Naive thymus-derived CD4-positive, alpha-beta T cell (primary cell): ENCODE measurements at places on chromosomes 4 and X.

- DNase-seq, result no peak
Observed at GRCh38 chr4:170391066-170391740, 301.4 kb upstream of the AADAT start.

DNA sequence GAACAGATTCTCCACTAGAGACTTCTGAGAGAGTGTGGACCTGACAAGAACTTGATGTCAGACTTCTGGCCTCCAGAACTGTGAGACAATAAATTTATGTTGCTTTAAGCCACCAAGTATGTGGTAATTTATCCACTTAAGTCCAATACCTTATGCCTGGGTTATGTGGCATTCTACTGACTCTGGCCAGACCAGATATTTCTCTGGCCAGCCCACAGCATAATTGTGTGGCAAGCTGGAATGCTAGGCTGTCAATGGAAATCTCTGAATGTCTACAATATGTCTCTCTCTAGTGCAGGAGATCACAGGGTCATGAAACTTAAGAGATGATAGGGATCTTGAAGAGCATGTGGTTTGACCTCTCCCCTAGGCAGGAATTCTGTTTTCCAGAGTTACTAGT is 251.0 kb downstream of the ZNF674 start:
- no peak for DNase-seq

DNA sequence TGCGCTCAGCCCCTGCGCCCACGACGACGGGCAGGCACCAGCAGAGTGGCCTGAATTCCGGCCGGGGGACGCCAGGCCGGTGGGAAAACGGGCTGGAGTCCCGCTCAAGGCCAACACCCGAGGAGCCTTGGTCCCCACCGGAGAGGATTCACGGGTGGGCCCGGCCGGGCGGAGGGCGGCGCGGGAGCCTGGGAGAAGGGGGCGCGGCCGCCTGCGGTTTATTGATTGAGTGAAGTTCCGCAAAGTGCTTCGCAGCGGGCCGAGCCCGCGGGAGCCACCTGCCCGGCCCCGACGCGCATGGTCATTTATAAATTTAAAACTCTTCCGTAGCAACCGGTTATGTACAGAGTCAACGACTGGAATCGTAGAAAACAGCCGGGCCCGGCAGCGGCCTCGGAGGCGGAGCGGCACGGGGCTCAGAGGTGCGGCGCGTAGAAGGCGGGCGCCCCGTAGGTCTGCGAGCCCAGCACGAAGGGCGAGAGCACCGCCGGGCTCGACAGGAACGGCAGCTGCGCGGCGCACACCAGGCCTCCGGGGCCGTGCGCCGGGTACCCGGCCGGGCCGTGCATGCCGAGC is 3.6 kb downstream of the NKX1-1 start:
- no peak for DNase-seq

GRCh38 chr4:5708449-5709206 is at the start of gene EVC2:
TSS of gene EVC2 (minus strand) at chr4:5708559. CDS start at chr4:5708513, 46 bp downstream.
- no peak for DNase-seq

- no peak for DNase-seq
Observed at GRCh38 chr4:74433043-74433442, 11.9 kb upstream of the AREG start.

- DNase-seq, result no peak
Observed at GRCh38 chr4:71020611-71021010, 27.2 kb downstream of the DCK start.

GRCh38 chr4:16969696-16970135 is 71.3 kb upstream of the LDB2 start:
- no peak for DNase-seq

DNA sequence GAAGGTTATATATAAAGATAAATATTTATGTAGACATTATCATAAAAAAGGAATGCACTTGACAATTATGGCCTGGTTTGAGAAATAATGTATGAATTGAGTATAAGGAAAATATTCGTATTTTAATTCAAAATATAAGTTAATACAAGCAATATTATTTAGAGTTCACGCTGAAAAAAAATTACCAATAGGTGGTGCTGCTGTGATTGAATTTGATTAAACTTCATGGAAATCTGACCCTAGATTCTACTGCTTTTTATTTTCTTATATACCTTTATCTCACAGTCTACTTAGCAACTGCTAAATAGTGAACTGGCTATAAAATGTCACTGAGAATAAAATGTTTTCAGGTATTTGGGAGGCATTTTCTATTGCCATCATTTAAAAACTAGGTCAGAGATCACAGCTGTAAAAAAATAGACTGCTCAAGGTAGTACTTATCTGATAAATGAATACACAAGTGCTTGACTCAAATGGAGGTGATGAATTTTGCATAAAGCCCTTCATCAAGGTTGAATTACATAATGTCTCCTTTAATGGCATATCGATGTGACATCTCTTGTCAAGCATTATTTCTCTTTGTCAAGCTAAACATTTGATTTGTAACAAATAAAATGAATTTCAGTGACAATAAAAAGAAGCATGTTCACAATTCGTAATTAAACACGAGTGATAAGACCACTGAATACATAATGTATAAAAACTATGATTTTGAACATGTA is 1638.8 kb upstream of the PCDH7 start:
- no peak for DNase-seq

GRCh38 chr4:51880016-51880915 is 37.3 kb downstream of the DCUN1D4 start:
- no peak for DNase-seq

- DNase-seq, result no peak
Observed at GRCh38 chr4:112563431-112564200, 47.6 kb upstream of the NEUROG2 start.

DNA sequence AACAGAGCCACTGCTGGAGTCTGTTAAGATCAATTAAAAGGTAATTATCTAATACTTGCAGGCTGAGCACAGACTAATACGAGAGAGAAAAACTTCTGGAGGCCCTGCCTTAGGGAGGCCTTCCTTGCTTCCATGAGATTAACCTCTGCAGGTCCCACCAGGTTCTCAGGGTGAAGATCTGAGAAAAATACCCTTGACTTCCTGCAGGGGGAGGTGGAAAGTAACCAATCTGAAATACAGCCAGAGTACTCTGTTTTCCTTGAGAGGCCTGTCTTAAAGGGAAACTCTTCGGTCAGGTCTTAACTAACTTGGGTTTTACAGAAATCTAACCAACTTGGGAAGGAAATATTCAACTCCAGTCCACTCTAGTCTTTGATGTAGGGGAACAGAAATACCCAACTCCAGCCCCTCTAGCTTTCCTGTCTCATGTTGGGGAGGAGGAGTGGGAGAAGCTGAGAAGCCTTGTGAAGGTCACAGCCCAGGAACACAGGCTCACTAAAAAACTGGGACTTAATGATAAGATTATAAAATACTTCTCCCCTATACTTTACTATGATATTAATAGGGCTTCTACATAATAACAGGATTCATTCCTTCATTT is 77.1 kb downstream of the TBCK start:
- peak; percentile 16 for DNase-seq

GRCh38 chr4:128663325-128663724 is 146.2 kb upstream of the JADE1 start:
- DNase-seq, result peak; percentile 23

DNA sequence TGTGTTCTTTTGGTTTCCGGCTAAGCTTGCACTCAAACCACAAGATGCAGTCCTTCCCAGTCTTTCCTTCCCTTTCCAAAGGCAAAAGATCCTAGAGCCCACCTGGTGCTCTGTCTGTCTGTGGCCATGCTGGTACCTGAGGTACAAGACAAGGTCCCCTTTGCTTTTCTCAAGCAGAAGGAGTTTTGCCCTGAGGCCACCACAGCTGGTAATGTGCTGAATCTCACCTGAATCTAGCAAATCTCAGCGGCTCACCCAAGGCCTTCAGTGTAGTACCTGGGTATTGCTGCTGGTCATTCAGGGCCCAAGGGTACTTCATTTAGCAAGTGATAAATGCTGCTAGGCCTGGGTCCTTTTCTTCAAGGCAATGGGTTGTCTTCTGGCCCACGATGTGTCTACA is 20.5 kb upstream of the KLF8 start:
- DNase-seq, result no peak

DNA sequence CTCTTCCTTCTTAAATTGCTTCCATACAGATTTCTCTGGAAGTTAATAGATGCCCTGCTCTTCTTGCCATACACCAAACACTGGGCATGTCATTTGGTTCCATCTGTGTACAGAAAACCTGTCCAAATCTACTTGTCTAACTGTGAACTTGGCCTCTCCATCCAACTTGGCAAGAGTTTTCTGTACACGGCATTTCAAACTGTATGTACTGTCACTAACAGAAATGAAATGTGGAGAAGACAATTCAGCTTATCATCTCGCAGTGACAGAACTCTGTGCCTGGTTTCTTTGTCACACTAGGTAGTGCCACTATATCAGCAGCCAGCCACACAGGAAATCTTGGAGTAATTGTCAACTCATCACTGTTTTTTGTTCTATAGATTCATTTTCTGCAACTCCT is 58.2 kb downstream of the CXXC4 start:
- no peak for DNase-seq

DNA sequence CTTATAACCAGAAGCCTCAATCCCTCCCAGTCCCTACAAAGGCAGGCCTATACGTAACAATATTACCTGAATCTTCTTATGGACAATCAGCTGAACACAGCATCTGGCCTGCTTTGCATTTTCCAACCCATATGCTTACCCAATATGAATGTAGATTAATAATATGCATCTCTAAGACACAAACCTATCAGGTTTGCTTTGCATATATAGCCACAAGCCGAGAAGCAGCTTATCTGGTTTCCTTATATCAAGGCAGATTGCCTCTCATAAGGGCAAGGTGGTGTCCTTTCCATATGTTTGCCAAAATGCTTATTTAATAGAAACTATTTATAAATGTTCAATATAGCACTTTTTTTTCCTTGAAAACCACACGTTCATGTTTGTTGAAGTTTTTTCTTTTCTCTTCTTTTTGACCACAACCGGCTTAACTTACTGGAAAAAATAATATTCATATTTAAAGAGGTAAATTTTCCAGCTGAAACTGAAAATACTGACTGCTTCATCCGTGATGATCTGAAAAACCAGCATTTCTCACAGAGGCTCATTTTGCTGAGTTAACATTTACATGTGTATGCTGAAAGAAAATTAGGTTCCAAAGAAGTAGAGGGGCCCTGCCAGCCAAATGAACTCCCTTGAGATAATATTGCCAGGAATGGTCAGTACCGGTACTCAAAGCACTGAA is 3.8 kb downstream of the IL21 start:
- no peak for DNase-seq

- no peak for DNase-seq
Observed at GRCh38 chr4:84767168-84767567, 184.2 kb downstream of the CDS1 start.

GRCh38 chr4:46931981-46932380 is 22.9 kb upstream of the COX7B2 start:
- no peak for DNase-seq

- DNase-seq, result no peak
Observed at GRCh38 chr4:127244515-127244914, 388.2 kb upstream of the INTU start.

DNA sequence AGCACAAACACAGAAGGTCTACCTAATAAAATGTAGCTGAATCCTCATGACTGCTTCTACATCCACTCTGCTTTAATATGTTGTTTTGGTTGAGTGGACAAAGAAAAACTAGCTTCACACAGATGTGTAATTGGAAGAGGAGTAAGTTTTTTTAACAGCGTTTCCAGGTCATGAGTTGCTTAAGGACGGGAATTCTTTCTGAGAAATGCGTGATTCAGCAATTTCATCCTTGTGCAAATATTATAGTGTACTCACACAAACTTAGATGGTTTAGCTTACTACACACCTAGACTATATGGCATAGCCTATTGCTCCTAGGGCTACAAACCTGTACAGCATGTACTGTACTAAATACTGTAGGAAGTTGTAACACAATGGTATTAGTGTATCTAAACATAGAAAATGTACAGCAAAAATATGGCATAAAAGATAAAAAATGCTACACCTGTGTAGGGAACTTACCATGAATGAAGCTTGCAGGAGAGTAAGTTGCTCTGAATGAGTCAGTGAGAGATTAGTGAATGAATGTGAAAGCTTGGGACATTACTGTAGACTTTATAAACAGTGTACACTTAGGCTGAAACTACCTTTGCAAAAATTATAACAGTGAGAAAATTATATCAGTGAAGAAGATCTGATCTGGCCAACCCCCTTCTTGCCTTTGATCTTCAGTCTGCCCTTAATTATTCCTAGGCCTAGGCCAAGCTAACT is 70.8 kb upstream of the IL15 start:
- no peak for DNase-seq

DNA sequence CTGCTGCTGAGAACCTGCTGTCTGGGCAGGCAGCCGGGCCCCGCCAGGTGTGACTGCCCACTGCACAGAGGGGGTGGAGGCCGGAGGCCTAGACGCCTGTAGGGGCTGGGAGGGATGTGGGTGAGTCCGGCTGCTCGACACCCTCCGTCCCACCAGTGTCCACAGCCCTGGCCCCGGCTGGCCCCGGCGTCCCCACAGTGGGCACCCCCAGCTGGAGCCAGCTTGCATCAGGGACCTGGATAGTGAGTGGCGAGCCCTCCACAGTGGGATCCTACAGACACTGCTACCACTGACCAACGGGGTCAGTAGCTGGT is 34.7 kb upstream of the SPON2 start:
- DNase-seq, result no peak

GRCh38 chrX:39705290-39705689 is 392.5 kb downstream of the BCOR start:
- DNase-seq, result no peak

GRCh38 chr4:133150486-133151340 is 1.6 kb downstream of the PCDH10 start:
- DNase-seq, result no peak

DNA sequence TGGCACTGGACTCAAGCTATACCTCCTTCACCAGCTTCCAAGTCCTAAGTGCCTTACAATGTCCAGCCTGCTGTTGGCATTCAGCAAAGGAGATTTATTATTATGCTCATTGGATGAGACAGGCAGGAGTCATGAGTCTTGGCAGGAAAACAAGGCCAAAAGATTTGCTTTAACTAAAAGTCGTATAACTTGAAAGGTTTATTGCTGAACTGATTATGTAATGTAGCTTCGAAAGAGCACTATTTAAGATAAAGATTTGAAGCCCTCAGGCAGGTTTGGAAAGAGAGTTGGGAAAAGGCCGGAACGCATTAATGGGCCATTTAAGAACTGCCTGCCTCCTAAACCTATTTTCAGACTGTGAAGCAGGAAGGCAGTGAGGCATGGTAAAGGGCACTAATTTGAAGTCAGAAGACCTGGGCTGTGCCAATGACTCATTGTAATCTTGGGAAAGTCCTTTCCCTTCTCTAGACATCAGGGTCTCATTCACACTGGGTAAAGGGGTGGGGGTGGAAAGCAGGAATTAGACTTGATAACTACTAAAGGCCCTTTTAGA is 280.5 kb upstream of the EDA2R start:
- no peak for DNase-seq

DNA sequence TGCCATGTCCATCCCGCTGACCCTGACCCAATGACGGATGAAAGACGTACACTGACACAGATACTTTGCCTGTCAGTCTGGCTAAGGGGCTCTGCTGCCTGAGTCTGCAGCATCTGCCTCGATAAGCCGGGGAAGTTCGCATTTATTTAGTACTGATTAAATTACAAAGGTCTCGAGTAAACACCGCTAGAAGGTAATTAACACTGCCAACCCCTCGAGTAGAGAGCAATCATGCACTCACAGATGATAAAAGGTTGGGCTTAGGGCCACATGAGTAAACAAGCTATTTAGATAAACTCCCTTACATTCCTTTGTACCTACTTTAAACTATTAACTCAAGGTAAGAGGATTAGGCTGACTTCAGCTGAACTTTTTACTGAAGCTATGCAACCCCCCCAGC is 16.0 kb upstream of the RBMXL3 start:
- DNase-seq, result no peak

- DNase-seq, result no peak
Observed at GRCh38 chr4:35250331-35250730, 994.0 kb downstream of the ARAP2 start.

- no peak for DNase-seq
Observed at GRCh38 chr4:185128272-185129119, 14.6 kb upstream of the SLC25A4 start.
